ENCODE measurements at places on chromosomes 4 and X. TPM values are rescaled to one million over a fixed set of nuclear protein-coding genes. Genes with fewer than 3 reads are reported as not detected.

DNA sequence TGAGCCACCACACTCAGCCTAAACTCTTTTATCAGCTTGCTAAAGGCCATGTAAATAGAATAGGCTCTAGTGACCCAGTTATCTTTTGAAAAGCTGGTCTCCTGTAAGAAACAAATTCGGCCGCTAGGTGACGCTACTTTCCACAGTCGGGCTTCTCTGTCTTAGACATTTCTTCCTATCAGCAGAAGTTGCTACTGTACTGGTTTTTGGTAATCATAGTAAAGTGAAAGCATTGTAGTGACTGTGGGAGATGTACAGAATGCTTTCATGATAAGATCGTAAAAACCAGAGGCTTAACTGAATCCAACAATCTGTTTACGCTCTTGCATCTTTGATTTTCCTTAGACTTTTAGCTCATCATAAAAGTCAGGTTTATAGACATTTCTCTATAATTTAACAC is 82.6 kb downstream of the GK start:
- peak; percentile 82 for DNase-seq

DNA sequence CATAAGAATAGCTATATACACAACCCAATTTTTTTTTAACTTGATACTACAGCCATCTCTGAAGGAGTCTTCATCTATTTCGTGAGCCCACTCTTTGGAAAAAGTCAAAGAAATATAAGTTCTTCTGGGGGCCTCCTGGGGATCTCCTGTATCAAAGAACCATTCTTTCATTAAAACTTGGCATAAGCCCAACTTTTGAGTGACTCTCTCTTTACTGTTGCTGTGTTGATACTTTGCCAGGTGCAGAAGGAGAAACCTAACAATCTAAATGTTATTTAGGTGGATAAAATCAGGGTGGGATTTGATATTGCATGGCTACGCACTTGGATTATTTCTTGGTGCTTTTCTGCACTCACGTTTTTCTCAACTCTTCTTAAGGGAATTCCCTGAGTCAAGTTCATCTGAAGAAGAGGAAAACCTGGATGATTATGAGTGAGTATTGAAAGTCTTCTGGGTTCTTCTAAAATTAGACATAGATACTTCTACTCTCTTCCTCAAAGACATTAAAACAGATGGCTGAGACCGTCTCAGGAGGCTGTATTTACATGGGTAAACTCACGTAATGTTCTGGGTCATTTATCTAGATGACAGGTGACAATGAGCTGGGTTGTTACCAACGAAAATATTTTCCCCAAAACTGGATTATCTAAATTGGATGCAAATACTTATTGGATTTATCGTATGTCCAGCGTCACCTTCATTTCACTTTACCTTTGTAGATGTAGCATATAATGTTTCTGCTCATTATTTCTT is 25.2 kb downstream of the BMX start:
- no peak for DNase-seq

GRCh38 chr4:15779306-15779705 is 1.2 kb downstream of the CD38 start:
- DNase-seq, result no peak

- DNase-seq, result no peak
These were observed 147.2 kb upstream of the DKK2 start for GRCh38 chr4:107183155-107183774.

- no peak for DNase-seq
These were observed 99.5 kb downstream of the FBXW7 start for GRCh38 chr4:152436384-152436783.

DNA sequence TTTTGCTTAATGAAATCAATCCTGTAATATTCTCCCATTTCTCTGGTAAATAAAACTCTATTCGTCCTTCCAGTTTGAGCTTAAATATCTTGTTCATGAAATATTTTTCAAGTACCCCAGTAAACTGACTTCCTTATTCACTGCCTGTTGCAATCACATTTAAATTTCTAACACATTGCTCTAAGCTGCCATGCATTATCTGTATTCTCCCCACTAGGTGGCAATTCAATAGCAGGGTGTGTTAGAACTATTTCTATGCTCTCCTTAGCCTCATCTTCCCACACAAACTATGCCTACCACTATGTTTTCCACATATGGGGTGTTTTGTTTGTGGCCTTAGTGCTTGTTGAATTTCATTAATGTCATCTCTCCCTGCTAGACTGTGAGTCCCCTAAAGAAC is 377.1 kb upstream of the HS3ST1 start:
- no peak for DNase-seq

Gene GJB1
- not detected for total RNA-seq

GRCh38 chr4:4871242-4871572 is 11.7 kb downstream of the MSX1 start:
- DNase-seq, result no peak

Measured in activated CD4-positive, alpha-beta memory T cell treated with anti-CD3 and anti-CD28 coated beads for 36 hours (primary cell).